ENCODE measurements at places on chromosomes 2 and 18.

- DNase-seq: no peak
Measured at GRCh38 chr2:213766062-213766461, 481.8 kb downstream of the SPAG16 start.

DNA sequence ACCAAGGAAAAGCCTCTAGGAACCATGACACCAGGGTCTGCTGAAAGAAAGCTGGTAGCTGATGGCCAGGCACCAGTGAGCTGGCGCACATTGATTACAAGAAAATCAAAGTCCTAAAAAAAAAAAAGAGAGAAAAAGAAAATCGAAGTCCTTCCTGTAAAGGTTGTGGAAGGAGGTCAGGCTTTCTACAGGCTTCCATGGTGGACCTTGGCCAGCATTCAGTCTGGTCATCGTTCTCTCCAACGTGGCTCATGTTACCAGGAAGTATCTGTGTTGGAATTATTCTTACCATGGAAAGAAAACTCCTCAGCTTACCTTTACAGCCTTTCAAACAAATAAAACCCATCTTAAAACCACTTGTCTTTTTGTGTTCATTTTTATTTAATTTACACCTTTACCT lies 65.6 kb downstream of the CYB5A start:
- DNase-seq: no peak

DNA sequence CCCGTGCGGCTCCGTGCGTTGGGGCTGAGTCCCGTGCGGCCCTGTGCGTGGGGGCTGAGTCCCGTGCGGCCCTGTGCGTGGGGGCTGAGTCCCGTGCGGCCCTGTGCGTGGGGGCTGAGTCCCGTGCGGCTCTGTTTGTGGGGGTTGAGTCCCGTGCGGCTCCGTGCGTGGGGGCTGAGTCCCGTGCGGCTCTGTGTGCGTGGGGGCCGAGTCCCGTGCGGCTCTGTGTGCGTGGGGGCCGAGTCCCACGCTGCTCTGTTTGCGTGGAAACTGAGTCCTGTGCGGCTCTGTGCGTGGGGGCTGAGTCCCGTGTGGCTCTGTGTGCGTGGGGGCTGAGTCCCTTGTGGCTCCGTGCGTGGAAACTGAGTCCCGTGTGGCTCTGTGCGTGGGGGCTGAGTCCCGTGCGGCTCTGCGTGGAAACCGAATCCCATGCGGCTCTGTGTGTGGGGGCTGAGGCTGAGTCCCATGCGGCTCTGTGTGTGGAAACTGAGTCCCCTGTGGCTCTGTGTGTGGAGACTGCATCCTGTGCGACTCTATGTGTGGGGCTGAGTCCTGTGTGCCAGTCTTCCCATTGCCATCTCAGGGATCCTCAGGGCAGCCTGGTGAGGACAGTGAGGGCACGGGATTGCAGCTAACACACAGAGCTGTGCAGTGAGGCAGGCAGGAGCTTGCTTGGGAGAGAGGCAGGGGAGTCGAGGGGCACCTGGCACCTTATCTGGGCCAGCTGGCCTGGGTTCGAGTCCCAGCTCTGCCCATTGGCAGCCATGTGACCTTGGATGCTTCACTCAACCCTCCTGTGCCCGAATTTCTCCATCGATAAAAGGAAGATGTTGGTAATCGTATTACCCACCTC lies 44.5 kb downstream of the LDLRAD4 start:
- DNase-seq: no peak

GRCh38 chr2:118807668-118808428 lies 39.6 kb downstream of the EN1 start:
- no peak for DNase-seq

DNA sequence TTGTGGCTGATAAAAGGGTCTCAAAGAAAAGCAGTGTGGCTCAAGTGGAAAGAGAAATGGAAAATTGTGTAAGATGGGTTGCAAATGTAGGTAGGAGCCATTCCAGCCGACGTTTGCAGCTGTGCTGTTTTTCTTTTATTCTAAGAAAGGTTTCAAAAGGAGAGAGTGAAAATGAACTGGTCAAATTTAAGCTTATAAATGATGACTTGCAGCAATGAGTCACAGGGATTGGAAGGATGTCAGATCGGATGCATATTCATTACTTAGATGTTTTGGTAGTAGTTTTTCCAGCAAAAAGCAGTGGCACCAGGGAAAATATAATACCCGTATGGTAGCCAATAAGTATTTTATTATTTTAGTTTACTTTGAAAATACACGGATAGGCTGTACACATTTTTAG lies 79.1 kb downstream of the LRRTM4 start:
- no peak for DNase-seq

DNA sequence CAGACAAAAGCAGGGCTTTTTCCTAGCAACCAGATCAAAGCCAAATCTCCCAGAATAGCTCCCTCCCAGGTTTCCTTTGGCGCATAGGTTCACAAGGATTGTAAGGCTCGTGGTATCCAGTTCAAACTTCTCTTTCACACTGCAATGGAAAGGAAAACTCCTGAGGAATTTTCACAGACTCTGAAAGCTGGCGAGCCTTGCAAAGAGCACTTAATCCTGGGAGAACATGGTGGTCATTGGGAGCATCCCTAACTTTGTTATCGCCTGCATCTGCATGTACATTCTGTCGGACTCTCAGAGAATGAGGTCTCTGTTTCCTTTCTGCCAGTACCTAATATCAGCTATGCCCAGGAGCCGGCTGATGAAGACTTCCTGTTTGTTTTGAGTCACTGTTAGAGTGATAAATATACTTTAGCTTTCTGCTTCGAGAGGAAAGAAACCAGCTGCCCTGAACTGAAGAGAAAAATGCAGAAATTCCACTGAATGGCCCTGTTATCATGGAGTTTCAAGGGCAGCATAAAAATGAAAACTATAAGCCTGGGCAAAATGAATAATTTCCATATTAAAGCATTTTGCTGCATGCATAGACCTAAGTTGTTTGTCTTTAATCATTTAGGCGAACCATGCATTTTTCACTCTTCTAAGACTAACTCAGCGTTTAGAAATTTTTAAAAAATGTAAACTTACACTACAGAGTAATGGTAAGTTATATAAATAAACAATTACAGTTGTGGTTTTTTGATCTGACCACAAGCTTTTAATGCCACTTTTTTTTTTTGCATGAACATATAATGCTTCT lies 76.4 kb upstream of the ZEB2 start:
- peak; percentile 19 for DNase-seq

GRCh38 chr2:167509586-167509985 lies 621.3 kb downstream of the XIRP2 start:
- DNase-seq: no peak

GRCh38 chr2:84495539-84496146 lies 20.7 kb upstream of the DNAH6 start:
- peak; percentile 41 for DNase-seq

Data from GM10248 (cell line).